Cortex of kidney (tissue), 1 donor: ENCODE measurements at places on chromosomes 5 and 9.

GRCh38 chr5:135136546-135136945 is 102.5 kb upstream of the PITX1 start:
- no peak for DNase-seq

GRCh38 chr5:122810405-122810804 is 35.0 kb upstream of the SNX24 start:
- no peak for DNase-seq

GRCh38 chr5:116444373-116445295 is 130.0 kb downstream of the SEMA6A start:
- no peak for DNase-seq

- no peak for DNase-seq
Observed at GRCh38 chr9:124593651-124594058, 86.5 kb upstream of the NR5A1 start.

DNA sequence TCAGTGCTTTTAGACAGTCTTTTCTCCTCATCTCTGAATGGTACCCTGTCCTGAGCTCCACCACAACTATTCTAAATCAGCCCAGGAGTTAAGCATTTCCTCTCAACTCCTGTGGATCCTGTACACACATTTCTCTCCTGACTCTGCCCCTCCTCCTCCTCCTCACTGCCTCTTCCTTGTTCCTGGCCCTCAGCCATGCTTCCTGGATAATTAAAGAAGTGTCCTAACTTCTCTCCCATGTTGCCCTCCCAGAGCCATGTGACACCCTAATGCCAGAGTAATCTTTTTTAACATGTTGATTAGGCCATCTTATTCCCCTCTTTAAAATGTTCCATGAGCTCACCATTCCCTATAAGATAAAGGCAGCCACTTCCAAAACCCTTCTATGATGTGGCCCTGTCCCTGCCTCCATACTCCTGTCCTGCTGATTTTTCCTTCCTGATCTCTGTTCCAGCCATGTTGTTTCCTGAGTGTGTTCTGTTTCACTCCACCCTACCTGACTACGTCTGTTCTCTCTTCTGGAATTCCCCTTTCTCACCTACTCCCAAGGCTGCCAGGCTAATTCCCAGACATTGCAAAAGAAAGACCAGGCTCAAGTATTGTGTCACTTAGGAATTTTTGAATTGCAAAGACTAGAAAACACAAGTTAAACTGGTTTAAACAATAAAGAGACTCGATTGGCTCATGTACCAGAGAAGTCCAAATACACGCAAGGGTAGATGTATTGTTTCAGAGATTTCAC is 295.2 kb downstream of the MAST4 start:
- DNase-seq = no peak

DNA sequence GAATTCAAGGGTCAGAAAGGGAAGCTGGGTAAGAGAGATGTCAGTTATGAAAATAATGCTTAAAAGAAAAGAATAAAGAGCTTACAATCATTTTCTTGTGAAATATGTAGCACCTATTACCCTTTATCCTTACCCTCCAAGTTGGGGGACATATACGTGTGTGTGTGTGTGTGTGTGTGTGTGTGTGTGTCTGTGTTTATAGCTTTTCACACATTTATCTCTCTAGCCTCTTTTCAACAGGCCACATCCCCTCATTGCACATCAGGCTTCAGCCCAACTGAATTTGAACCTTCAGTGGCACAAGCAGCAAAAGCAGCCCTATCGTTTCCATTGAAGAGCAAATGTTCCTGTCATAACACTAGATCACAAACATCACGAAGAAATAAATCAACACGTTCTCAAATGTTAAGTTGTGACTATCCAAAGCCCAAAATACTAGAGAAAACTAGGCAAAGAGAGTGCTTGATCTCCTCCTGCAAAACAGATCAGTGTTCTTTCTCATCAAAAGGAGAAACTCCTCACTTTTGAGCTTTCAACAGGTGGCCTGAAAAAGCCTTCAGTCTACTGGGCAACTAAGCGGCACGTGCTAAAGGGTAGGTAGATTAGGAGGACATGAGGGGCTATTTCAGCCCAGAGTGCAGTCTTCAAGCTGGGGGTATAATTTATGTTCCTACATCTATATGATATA is 416.4 kb downstream of the EFNA5 start:
- DNase-seq = no peak

- no peak for DNase-seq
Observed at GRCh38 chr5:63963080-63963735, 963 bp upstream of the HTR1A start.

DNA sequence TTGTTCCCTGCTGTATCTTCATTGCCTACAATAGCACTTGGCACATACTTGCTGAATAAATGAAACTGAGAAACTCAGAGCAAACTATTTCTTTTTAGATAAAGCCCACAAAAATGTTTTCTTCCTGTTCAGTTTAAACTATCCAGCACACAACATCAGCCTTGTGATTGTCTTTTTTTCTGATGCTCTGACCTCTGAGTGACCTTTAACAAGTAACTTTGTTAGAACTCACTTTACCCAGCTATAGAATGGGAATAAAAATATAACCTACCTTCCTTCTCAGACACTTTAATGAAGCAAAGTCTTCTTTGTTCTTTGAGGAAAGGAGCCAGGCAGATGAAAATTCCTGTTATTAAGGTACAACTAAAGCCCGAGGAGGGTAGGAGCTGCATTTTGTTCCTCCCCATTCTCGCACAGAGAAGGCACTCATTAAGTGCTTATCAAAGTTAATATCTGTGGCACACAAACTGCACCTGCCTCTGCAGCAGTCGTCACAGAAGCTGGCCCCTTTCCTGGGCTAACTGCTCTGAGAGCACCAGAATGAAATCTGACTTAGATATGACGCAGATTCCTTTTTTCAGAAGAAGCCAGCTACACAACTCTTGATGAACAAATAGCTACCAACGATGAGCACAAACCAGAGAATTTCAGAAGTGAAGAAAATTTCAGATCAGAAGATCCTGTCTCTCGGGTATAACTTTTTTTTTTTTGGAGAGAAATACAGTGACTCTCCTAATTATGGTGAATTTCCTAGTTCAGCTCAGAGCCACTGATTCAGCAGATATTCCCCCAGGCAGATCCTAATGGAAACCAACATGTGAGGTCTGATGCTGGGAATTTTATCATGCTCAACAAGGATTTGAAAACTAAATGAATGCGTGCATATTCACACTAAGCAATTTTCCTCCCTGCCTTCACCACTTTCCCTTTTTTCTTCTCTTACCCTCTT is 31.0 kb upstream of the NR3C1 start:
- DNase-seq = no peak

GRCh38 chr9:107390279-107390678 is 99.3 kb downstream of the KLF4 start:
- no peak for DNase-seq

- DNase-seq = no peak
Observed at GRCh38 chr5:18546591-18546990, 912.3 kb downstream of the TAF11L14 start.

DNA sequence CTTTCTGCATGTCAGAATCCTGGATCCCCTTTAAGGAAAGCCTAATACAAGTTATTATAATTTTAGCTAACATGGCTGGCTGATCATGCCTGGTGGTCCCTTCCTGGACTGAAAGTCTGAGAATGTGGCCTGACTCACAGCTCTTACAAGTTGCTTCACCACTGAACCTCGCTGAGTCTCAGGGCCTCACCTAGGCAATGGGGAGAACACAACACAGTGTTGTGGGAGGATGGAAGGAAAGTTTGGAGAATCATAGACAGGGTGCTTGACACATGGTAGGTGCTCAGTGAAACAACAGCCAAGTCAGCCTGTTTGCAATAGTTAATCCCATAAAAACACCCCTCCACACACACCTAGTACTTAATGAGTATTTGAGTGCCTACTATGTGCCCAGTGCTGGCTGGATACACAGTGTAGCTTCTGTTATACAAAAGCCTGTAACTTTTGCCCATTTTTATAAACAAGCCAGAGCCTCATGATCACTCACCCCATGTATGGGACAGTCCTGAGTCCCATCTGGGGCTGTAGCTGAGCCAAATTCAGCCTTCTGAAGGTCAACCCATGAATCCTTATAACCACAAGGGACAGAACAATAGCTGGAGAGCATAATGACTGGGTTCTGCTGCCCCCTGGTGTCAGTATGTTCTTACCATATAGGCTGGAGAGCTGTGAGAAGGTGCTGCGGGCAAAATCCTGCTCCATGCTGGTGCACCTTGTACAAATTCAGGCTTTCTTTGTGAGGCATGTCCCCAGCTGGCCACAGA is 3.9 kb downstream of the ACSL6 start:
- no peak for DNase-seq

DNA sequence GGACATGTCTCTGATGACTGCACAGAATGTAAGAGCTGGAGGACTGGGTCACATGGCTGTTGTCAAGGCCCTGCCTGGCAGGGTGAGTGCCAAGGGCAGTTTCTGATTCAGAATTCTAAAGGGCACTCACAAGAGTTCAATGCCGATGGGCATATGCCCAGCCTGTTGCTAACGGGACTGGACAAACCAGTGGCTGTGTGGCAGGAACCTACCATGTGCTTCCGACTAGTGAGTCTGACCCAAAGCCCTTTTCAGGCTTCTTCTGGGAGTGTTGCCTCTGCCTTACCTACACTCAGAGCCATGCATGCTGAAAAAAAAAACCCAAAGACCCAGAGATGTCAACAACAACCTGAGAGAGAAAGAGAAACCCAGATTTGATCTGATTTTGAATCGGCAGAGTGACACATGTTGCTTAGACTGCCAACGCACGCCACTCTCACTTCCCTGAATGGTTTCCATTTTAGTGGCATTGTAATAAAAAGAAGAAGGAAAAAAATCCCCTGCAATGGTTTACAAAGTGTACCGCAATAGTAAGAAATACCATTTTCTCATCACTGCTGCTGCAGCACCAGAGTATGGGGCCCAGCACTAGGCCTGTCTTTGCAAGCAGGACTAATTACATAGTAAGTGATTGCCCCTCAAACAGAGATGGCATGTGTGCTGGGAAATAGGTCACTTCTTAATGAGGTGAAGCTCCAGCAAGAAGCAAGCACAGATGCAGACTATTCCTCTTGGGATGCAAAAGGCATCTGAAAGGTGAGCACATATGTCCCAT is 194.3 kb downstream of the PALM2AKAP2 start:
- no peak for DNase-seq

DNA sequence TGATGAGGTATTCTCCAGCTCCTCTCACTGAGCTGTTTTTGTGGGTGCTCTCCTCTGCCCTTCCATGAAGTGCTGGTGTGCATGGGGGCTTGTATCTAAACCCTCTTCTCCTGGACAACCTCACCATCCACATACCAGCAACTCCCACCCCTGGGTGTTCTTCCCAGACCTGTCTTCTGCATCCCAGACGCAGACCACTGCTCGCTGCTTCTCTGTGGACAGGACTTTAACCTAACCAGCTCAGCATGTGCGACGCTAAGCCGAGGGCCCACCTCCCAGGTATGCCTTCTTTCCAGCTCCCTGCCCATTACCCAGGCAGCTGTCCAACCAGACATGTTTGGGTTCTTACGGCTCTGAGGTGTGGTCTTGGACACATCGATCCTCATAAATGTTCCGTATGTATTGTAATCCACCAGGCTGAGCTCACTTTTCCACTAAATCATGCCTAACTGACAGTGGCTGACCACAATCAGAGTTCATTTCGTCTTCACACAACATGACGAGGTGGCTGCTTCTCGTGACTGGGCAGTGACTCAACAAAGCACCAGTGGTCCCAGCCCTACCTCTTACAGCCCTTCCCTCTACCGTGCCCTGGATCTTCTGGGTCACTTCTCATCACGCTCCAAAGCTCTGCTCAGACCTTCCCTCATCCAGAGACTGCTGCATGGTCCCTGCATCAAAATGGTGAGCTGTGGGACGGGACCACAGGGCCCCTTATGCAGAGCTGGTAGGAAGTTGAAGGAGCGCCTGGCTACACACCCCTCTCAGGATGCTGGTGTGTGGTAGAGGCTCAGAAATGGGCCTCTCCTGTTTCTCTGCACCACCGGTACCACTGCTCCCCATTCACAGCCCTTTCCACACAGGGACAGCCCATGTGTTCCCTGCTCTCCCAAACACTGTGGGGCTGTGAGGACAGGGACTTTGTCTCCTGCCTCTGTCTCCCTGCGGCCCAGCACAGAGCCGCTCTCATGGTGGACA is 9.6 kb upstream of the PTGES2 start:
- no peak for DNase-seq

- DNase-seq = no peak
Observed at GRCh38 chr9:70805949-70806348, 315.5 kb downstream of the TRPM3 start.

DNA sequence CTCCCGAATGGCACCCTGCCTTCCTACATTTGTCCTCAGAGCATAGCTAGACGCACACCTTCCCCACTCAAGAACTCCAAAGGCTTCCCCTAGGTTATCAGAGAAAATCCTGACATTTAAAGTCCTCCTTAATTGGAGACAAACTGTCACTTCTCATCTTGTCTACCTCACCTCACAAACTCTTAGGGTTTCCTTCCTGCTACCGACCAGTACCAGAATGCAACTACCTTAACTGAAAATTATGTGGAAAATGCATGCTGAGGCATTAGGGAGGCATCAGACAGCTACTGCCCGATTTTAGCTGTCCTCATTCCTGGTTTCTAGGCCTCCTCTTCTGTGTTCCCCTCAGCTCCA is 17.9 kb upstream of the TNIP1 start:
- DNase-seq = no peak

GRCh38 chr5:43482490-43483297 is 971 bp downstream of the TMEM267 start:
- no peak for DNase-seq

DNA sequence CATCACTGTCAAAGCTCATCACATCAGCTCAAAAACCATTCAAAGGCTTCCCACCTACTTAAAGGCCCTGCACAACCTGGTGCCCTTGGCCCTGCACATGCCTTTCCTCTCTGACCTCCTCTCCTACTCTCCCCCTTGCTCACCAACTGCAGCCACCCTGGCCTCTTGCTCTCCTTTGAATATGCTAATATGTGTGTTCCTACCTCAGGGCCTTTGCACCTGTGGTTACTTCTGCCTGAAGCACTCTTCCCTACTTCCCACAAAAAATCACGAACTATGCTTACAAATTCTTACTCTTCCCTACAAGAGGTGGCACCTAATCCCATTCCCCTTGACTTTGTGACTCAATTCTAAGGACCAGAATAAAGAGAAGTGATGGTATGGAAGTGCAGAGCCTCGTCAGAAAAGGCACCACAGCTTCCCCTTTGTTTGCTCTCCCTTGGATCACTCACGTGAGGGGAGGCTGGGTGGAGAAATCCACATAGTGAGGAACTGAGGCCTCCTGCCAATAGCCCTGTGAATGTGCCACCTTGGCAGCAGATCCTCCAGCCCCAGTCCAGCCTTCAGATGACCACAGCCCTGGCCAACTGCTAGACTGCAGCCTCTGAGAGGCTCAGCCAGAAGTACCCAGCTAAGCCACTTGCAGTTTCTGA is 3.2 kb upstream of the TMEM171 start:
- no peak for DNase-seq

GRCh38 chr5:171849585-171850323 is 64.1 kb downstream of the SMIM23 start:
- DNase-seq = no peak

- no peak for DNase-seq
Observed at GRCh38 chr9:32991897-32992594, 9.4 kb downstream of the APTX start.

- no peak for DNase-seq
Observed at GRCh38 chr5:177357459-177358351, at the start of gene RGS14. TSS of gene RGS14 (plus strand) at chr5:177357924. CDS start at chr5:177358025, 101 bp downstream.
